ENCODE measurements at places on chromosomes 3 and 15.

DNA sequence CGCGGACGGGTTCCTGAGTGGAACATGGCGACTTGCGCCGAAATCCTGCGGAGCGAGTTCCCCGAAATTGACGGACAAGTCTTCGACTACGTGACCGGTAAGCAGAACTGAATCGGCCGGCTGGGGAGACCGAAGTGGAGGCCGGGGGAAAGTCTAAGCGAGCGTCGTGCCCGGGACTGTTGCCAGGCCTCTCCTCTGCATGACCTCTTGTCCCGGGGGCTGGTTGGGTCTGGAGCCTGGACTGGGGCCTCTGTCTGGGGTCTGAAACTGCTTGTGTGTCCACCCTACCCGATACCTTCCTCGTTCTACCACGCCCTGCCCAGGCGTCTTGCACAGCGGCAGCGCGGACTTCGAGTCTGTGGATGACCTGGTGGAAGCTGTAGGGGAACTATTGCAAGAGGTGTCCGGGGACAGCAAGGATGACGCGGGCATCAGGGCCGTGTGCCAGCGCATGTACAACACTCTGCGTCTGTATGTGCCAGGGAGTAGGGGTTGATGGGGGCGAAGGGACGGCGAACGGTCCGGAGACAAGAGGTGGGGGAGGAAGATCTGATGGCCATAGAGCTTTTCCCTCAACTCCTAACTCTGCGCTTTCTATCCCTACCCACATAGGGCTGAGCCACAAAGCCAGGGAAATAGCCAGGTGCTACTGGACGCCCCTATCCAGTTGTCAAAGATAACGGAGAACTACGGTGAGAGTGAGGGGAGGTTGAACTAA, at the start of gene ABCF3:
ABCF3 (plus strand) TSS at position 16 of the 718 bp plus-strand sequence; CDS start at position 25, 9 bp downstream.
- DNase-seq = no peak

- no peak for DNase-seq
These were observed 15.6 kb downstream of the FAH start for GRCh38 chr15:80168421-80168820.

DNA sequence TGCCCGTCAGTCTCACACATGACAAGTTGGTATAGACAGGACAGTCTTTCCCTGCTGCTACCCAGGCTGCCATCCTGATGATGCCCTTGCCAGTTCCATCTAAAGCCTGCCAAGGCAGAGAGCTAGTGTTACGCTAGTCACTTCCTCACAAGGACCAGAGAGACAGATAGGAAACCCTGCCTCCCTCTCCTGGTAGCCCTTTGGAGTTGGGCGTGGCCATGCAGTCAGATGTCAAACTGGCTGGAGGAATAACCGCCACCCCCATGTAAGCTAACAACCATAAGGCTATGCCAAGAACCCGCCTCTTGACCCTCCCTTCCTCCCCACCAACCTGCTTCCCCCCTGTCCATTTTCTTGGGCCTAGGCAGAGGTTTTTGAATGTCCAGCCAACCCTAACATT, 2.8 kb downstream of the TMEM115 start:
- DNase-seq = no peak

DNA sequence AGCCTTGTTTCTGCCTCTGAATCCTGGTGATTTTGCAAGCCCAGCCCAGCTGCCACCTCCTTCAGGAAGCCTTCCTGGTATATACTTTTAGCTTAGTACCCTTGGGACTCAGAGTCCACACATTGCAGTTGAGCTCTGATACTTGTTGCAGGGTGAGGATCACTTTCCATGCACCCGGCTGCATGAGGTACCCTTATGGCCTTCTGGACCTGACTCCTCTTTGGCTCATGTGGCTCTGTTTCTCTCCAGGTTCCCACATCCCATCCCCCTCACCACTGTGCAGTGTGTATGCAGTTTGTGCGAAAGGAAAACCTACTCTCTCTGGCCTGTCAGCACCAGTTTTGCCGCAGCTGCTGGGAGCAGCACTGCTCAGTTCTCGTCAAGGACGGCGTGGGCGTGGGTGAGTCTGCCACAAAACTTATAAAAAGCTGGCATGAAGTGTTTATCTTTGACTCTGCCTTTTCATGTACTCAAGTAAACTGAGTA, 23.1 kb upstream of the P4HTM start:
- DNase-seq = no peak

- no peak for DNase-seq
These were observed 609.9 kb upstream of the AGTR1 start for GRCh38 chr3:148087601-148088371.

DNA sequence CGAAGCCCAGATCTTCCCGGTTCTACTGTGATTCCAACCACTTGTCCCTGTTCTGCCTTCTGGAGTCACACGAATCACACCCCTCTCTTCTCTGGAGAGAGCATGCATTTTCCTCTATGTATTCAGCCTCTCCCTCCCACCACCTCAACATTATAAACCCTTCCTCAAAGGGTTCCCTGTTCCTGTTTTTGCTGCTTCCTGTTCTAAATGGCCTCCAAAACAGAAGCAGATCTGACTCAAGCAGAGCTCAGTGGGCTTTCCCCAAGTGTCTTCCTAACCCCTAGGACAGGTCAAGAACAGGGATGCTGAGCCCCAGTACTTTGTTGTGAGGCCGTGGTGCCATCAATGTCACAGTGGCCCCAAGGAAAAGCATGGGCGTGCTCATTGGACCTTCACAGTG, 75.7 kb upstream of the ARNT2 start:
- no peak for DNase-seq

Data from AG04450 (cell line).